ENCODE measurements at places on chromosomes 7 and 10.

DNA sequence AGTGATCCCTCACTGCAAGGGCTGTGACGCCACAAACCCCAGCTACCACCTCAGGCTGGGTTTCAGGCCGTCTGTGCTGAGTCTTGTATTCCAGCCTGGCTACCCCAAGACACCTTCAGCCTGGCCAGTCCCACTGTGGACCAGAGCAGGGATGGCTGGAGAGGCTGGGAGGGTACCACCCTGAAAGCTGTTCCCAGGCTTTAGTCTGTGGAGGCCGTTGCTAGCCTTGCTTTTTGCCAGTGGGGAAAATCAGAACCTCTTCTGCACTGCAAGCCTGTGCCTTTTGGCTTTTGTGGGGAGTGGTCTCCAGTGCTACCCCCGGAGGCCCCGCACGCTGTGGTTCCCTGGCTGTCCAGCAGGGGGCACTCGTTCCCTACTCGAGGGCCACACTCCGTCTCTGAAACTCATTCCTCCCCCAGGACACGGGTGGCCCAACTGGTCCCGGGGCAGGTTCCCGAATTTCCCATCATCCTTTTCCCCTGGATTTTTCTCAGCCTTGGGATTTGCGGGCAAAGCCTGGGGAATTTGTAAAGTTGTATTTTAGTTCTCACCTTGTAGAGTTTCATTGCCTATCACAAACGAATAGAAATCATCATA lies 128.4 kb upstream of the BTBD16 start:
- DNase-seq = no peak

GRCh38 chr10:110416776-110417711 lies 80.7 kb upstream of the DUSP5 start:
- no peak for DNase-seq

DNA sequence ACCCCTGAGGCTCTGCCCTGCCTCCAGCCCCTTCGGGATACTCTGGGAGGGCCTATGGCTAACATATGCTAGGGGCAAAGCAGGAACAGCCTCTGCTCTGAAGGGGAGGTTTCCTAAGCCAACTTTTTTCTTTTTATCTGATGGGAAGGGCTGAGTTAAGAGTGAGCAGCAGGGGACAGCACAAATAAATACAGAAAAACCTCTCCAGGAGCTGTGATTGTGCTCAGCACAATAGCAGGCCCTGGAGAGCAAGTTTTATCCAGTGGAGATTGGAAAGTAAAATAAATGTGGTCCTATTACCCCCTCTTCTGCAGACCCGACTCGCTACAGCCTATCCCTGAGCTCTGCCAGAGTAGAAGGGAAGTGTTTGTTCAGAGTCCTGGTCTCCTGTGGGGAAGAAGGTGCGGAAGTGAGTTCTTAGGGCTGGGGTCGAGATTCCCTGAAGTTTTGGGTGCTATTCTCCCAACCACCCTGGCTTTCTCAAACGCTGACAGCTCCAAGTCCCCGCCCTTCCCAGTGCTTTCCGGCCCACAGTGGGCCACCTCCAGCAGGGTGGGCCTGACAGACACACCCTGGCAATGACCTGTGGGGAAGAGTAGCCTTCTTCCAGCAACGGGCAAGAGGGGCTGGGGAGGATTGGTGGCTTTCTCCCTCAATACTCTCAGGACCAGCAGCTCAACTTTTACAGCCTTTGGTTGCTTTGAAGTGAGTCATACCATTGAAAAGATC lies 23.0 kb upstream of the AFAP1L2 start:
- DNase-seq = no peak

GRCh38 chr7:25858200-25858524 lies 293.8 kb upstream of the NFE2L3 start:
- no peak for DNase-seq

DNA sequence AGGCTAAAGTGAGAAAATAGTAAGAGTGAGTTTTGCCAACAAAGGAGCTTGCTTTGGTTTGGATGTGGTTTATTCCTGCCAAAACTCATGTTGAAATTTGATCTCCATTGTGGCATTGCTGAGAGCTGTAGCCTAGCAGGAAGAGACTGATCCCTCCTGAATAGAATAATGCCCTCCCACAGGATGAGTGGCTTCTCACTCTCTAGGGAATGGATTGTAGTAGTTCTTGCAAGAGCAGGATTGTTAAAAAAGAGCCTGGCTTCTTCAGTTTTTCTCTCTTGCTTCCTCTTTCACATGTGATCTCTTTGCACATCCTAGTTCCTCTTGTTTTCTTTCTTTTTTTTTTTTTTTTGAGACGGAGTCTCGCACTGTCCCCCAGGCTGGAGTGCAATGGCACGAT lies 34.4 kb downstream of the ASAH2 start:
- no peak for DNase-seq

DNA sequence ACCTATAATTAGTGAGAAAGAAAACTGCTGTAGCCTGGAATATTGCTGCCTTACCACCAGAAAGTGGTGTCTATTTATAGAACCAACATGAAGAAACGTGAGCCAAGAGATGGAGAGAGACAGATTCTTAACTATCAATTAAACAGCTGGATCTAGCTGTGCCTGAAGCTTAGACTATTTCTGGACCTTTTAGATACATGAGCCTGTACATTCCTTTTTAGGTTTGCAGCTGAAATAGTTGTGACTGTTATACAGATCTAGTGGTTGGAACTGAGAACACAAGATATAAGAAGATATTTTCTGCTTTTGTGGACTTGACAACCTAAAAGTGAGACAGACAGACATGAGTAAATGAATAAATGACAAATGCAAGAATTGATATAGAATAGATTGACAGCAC lies 73.4 kb downstream of the CDK14 start:
- DNase-seq = no peak

DNA sequence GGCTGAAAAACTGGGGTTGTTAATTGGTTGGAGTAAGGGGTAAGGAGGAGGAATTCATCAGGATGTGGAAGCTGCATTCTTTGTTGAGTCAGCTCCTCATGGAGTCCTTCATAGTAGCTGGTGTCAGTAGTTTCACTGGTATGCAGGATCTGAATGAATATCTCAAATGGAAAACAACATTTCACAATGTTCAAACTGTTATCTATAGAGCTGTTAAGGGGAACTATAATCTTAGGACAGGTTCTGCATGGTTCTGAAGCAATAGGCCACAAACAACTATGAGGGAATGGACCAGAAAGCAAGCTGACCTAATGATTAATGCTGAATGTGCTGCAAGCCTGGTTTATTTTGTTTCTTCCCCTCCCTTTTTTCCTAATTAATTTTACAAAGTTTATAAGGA lies 225.8 kb downstream of the IPMK start:
- DNase-seq = no peak

- DNase-seq = no peak
Measured at GRCh38 chr7:108196004-108196403, 65.8 kb upstream of the LAMB4 start.

DNA sequence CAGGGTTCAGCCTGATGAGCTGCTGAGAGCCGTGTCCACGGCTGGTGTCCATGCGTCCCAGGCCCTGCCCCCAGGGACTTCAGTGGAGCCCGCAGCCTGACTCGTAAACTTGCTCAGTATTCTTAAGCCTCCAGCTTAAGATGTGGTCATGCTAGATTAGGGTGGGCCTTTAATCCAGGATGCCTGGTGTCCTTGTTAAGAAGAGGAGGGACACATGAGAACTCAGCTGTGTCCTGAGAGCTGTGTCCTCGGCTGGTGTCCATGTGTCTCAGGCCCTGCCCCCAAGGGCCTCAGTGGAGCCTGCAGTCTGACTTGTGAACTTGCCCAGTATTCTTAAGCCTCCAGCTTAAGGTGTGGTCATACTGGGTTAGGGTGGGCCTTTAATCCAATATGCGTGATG lies 23.0 kb downstream of the DOCK1 start:
- no peak for DNase-seq

GRCh38 chr7:96995406-96996110 lies 9.8 kb upstream of the DLX6 start:
- no peak for DNase-seq
